GM04503 (cell line): ENCODE measurements at places on chromosomes 12 and 14.

DNA sequence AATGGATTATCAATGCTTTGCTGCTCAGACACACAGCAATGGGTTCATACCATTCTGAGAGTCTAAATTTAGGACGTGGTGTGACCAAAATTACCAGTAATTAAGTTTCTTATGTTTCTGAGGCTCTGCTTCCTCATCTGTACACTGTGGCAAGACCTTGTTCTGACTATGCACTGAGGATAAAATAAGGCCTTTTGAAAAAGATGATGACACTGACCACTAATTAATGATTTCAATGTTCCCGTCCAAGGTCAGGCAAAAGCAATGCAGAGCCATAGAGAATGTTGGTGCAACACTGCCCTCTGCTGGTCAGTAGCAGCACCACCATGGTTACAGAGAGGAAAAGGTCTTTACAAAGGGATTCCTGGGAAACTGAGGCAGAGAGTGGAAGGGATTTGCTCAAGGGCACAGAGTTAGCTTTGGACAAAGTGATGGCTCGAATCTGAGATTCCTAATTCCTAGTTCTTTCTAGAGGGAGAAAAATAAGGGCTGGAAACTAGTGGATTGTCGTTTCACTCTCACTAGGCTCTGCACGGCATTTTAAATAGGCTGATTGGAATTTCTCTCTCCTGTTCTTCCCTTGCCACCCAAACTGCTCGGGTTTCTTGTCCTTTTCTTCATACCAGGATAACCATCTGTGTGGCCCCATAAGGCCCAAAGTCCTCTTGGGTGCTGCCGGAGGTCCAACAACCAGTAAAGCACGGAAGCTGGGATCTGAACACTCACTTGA lies 22.3 kb upstream of the P2RX7 start:
- DNase-seq, result peak; percentile 37

DNA sequence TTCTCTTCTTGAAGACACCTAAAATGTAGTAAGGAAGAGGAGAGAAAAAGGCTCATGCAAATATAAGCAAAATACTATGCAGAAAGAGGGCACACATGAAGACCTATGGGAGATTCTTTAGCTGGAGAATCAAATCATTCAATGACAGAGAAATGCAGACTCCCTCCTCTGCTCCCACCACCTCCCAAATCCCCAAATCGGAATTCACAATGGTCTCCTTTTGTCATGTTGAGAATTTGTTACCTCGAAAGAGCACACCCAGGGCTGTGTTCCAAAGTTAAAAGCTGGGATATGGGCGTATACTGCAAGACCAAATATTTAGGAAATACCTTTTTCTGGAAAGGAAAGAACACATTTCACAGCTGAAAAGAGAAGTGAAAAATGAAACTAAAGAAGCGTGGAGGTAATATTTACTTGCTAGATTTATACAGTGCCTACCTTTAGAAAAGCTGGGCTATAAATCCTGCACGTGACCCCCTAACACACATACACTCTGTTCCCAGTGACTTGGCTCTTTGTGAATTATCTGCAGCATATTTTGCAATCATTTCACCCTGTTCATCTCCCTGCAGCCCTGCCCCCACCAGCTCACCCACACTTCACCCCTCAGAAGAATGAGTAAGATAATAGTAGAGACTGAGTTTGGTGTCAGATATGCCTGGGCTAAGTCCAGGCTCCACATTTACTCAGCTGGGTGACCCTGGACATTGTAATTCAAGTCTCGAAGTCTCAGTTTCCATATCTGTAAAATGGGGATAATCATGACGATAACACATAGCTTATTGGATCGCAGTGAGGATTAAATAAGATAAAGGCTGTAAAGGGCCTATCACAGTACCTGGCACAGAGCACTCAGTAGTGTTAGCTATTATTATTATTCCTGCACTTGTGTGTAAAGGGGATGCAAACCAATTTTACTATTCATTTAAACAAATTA lies 2.9 kb upstream of the CACNA1C start:
- no peak for DNase-seq

DNA sequence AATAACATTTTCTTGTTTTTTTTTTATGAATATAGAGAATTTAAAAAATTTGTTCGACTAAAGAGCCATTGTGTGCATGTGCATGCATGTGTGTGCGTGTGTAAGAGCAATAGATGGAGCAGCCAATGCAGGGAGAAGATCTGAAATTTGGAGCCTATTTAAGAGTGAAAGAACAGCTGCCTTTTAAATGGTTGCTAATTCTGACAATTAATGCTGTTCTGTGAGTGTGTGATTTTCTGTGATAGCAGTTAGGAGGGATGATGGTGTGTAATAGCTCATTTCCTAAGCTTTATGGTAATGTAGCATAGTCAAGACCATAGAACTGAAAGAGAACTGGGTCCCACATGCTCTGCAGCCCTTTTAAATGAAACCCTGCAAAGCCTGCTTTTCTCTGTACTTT lies 137.9 kb downstream of the NRXN3 start:
- DNase-seq, result no peak

- peak; percentile 15 for DNase-seq
Observed at GRCh38 chr12:96365604-96366380, 34.4 kb downstream of the CDK17 start.

- DNase-seq, result no peak
Observed at GRCh38 chr12:28316049-28316448, 125.8 kb downstream of the CCDC91 start.

GRCh38 chr12:26976687-26977086 lies 37.5 kb downstream of the TM7SF3 start:
- DNase-seq, result no peak

GRCh38 chr12:56469007-56469930 lies 891 bp downstream of the SPRYD4 start:
- DNase-seq, result no peak

DNA sequence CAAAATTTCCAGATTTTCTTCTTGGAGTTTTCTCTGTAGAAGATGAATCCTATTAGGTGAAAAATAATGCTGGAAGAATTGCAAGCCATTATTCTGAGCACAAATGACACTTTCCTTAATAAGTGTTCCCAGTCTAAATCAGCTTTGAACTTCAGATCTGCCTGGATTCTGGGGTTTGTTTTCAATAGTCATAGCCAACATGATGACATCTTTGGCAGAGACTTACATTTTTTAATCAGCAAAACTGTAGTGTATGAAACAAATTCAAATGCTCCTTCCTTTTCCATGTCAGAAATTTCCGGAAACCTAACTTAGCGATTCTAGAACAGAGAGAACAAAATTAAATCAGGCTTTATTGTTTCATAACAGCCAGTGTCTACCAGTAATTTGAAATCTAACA lies 88.5 kb downstream of the TSPAN8 start:
- no peak for DNase-seq

GRCh38 chr14:76719666-76720065 lies 41.6 kb upstream of the VASH1 start:
- DNase-seq, result no peak

DNA sequence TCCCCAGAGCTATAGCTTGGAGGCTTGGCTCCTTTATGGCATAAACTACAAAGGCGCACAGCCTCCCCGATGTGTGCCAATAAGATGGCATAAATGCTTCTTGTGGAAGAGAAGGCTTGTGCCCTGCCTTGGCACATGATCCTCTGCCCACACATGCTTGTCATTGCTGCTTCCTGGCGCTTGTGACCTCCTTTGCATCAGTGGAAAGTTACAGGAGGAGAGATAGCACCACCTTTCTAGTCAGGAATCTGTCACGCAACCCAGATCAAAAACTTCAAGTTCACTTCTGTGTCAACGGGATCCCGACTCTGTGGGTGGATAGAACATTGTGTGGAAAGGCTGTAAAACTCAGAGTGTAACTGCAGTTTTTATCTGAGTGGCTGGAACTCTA lies 183.8 kb upstream of the HIF1A start:
- no peak for DNase-seq

- no peak for DNase-seq
Observed at GRCh38 chr12:7205091-7205490, 15.6 kb downstream of the PEX5 start.

DNA sequence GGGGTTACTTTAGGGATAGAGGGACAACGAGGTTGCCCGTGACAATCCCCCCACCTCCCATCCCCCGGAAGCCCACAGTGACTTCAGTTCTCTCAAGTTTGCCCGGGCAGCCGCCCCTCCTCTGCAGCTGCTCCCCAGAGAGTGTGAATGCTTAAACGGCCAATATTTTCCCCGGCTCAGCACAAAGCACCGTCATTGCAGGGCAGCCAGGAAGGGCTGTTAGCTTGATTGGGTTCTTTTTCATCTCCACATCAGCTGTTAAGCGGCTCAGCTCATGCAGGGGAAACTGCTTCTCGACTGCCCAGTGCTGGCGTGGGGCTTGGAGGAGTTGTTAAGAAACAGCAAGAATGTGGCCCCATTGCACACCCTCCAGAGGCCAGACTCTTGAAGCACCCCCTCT lies 120.5 kb upstream of the NCOR2 start:
- DNase-seq, result no peak

DNA sequence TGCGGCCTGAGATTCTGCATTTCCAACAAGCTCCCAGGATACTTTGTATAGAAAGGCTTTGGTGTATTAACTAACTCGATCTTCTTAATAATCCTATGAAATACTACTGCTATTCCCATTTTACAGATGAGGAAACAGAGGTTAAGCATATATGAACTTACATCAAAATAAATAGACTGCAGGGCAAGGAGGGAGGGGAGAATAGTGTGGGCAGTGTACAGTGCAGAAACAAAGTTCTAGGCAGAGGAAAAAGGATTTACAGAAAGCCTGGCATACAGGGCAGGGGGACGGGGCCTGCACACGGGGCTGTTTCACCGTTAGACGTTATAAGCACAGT lies 19.0 kb downstream of the NINJ2 start:
- no peak for DNase-seq

DNA sequence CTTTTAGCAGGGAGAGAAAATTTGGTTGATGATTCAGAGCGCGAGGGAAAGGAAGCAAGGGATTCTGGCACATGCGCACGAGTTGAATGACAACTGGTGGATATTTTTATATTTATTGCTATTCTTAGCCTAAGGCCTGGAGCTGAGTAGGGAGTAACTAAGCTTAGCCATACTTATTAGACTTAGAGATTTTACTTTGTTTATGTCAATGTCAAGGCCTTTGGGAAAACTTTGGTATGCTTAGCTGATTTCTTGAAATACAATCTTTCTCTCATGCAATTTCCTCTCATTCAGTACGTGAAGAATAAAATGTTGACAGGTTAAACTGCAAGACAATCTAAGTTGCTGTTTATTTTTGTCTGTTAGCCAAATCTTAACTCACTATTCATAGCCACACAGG lies 101.1 kb downstream of the CRADD start:
- DNase-seq, result peak; percentile 88

GRCh38 chr14:96953087-96953874 lies 156.1 kb downstream of the VRK1 start:
- no peak for DNase-seq

DNA sequence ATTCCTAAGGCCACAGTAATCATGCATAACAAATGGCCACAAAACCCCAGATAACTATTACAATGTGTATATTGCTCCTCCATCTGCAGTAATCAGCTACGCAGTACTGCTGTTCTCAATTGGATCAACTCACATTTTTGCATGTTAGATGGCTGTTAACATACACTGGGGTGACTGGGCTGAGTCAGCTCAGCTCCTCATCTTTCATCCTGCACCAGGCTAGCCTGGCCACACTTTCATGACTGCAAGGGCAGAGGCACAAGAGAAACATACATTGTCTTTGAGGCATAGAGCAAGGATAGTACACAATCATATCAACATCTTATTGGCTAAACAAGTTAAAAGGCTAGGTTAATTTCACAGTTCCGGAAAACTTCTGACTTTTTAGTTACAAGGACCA lies 306.6 kb downstream of the SLC6A15 start:
- DNase-seq, result no peak

DNA sequence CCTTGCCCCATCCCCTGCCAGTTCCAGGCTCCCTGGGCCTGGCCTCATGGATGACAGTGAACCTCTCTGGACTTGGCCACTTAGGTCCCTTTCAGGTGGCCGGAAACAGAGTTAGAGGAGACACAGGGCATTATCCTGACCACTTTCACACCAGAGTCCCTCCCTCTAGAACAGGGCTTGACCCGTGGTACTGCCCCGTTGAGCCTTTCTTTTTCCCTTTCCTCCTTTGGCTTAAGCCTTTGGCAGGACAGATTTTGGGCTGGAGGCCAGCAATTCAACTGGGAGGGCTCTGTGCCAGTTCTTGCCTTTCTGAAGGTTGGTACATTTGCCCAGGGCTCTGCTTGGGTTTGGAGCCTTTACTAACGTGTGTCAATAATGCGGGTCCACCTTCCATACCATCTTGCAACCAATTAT lies 22.8 kb downstream of the TPCN1 start:
- DNase-seq, result no peak

- DNase-seq, result no peak
Observed at GRCh38 chr12:77782034-77782433, 48.7 kb upstream of the NAV3 start.

- no peak for DNase-seq
Observed at GRCh38 chr12:115000038-115000437, 316.1 kb upstream of the TBX3 start.

GRCh38 chr12:88424791-88425730 lies 155.2 kb downstream of the KITLG start:
- DNase-seq, result no peak

- no peak for DNase-seq
Observed at GRCh38 chr12:13816394-13816793, 165.0 kb downstream of the GRIN2B start.

DNA sequence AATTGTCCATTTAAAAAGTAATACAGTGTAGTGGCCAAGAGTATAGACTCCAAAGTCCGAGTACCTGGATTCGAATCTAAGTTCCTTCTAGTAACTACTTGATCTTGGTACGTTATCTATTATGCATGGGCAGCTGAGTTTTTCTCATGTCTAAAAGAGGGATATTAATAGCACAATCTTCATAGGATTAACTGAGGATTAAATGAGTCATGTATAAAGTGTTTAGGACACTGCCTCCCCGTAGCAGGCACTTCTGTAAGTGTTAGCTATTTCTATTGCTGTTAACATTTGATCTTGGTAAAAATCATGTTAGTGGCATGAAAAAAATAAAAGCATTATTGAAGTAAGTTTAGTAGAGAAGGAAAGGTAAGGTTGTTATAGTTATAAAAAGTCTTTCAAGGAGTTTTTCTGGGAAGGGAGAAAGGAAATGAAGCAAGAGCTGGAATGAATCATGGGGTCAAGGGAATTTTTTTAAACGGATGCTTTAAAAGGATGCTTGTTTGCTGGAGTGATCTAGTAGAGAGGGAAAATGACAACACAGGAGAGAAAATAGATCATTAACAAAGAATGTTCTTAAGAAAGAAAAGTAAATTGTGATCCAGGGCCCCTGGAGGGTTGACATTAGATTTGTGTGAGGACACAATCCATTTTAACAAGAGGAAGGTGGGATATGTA lies 502.2 kb upstream of the USP15 start:
- no peak for DNase-seq

- no peak for DNase-seq
Observed at GRCh38 chr12:122399592-122400373, 22.7 kb downstream of the CLIP1 start.

GRCh38 chr14:101197595-101198397 lies 294.3 kb upstream of the RTL1 start:
- no peak for DNase-seq

- DNase-seq, result no peak
Observed at GRCh38 chr12:40752011-40752410, 59.8 kb downstream of the CNTN1 start.
